ENCODE measurements at places on chromosomes 4 and X. TPM values are rescaled to one million over a fixed set of nuclear protein-coding genes. Genes with fewer than 3 reads are reported as not detected.

Gene SSX2B
- total RNA-seq, result not detected

Gene NDP
- total RNA-seq, result 0.51 TPM

Gene ABCB7
- total RNA-seq, result 16.2 TPM

Gene CORIN
- total RNA-seq, result 0.48 TPM

Gene CXXC4
- total RNA-seq, result 0.14 TPM

Gene NFXL1
- total RNA-seq, result 9.9 TPM

Gene SPATA18
- total RNA-seq, result 5.3 TPM

Gene CLNK
- 0.19 TPM for total RNA-seq

Gene IBSP
- total RNA-seq, result not detected

Gene ESX1
- not detected for total RNA-seq

- no peak for DNase-seq
These were observed 10.8 kb upstream of the TMPRSS11B start for GRCh38 chr4:68256284-68256683.

- no peak for DNase-seq
These were observed 24.6 kb downstream of the NYX start for GRCh38 chrX:41471786-41472185.

DNA sequence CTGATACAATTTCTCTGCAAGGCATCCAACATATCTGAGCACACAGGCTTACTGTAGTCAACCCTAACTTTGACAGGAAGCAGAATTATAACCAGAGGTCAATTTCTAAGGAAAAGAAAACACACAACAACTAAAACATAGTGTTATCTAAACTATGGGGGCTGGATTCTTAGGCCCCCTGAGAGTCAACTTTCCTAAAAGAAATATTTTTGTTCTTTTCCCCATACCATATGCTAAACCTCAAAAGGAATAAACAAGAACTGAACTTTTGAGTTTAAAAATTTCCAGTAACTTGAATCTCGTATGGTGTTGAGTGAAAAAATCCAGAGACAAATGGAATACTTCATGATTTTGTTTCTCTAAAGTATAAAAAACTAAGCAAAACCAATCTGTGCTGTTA, 42.9 kb downstream of the ATXN3L start:
- no peak for DNase-seq

- DNase-seq, result no peak
These were observed 104.0 kb downstream of the UNC5C start for GRCh38 chr4:95444812-95445211.

DNA sequence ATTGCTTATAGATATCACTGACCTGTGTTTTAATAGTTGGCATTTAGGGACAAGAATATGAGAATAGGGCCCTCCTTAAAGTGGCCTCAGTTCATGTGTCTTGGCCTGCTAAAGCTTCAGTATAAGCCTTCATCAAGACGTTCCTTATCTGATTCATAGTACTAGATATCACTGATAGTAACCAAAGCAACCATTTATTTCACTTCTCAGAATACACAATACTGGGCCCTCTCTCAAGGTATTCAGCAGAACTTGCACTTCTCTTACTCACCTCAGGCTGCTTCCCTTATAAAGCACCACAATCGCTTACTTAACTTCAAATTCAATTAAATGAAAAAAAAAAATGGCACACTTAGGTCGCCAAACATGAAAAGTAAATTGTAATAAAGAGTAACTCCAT, 259.4 kb upstream of the PCDH7 start:
- no peak for DNase-seq

- no peak for DNase-seq
These were observed 21.7 kb downstream of the GNPDA2 start for GRCh38 chr4:44704673-44705072.

DNA sequence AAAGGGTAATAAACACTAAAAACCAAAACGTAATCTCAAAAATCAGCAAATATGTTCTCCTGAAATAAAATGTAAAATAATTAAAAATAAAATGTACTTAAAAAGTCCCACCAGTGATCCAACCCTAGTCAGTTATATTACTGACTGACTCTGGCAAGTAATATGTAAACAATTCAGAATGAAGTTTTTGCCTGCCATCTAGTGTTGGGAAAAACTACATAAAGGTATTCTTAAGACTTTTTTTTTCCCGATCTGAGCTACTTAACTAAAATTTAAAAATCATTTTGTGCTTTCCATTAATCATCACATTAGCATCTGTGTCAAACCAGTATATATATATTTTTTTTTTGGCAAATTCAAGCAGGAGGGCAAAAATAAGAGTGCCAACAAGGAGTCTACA, 24.0 kb downstream of the RCHY1 start:
- DNase-seq, result no peak

GRCh38 chr4:76982638-76983584, 33.4 kb downstream of the SEPTIN11 start:
- no peak for DNase-seq

- DNase-seq, result no peak
These were observed 186.4 kb upstream of the NDST3 start for GRCh38 chr4:117847849-117848248.

DNA sequence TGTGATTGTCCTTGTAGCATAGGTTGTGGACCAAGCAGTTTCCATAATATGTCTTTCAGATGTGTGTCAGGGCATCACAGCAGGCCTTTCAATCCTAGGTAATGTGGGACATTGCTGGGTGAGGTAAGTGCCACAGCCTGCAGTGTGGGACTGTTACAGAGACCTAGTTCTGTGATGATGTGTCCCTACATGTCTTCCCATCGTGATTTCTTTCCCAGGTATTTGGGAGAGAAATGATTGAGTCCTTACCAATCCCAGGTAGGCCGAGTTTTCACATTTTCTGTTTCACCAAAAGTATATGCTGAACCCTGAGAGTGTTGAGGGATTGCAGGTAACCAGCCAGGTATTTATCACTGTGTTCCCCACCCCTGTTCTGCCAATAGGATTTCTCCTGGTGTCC, 10.6 kb upstream of the ATXN3L start:
- no peak for DNase-seq

- no peak for DNase-seq
These were observed 129.6 kb downstream of the ZNF330 start for GRCh38 chr4:141350122-141350905.

GRCh38 chr4:16034010-16034748, 49.6 kb downstream of the PROM1 start:
- no peak for DNase-seq

DNA sequence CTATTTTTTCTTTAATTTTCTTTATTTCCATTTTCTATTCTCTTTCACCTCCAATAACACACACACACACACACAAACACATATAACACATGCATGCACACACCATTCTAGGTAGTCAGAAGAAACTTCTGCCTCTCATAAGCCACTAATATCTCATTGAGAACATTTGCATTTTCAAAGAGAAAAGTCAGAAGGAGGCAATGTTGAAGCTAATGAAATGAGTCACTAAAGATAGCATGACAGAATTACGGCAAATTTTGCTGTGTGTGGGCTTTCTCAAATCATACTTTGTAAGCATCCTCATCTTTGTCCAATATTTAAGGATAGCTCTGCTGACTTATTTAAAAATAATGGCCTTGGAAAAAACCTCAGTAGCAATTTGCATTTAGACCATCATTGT, 291.3 kb downstream of the GUCY2F start:
- no peak for DNase-seq

- DNase-seq, result no peak
These were observed 82.7 kb downstream of the MXRA5 start for GRCh38 chrX:3263681-3264126.

DNA sequence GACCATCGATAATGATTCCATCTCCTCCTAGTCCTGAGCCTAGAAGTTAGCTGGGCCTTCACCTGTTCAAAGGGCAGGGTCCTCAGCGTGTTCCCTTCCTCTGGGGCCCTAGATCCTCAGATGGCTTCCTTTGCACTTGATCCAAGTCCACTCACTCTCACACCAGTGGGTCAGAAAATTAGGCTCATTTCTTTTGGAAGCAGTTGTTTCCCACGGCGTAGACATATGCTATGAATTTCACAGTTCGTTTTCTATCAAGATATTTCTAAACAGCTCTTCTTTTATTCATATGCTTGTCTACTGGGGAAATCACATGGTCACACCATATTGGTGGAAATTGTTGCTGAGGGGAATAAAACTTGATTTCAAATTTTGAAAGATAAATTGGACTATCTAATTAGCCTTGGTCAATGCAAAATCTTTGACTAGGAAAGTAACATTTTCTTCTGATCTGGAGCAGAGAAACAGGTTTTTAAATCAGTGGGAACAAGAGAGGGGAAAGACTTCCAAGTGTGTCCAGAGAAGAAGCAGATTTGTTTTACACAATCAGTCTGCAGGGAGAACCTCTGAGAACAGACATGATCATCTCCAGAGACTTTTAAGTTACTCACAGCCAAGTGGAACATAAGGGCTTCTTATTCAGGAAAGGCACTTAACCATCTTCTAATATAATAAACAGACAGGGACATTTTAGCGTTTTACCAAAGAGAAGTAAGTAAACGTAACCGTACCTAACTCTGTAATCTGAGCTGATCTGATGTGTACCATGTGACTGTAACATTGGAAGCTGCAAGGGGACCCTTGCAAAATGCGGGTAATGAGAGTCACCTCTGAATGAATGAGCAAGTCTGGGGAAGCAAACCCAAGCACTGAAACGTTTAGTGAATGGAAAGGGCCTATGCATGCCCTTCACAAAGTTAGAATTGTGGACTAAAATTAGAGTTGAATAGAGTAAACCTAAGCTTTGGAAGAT, 455.7 kb upstream of the FAT1 start:
- no peak for DNase-seq

- DNase-seq, result no peak
These were observed 10.6 kb downstream of the TSPAN6 start for GRCh38 chrX:100625985-100626491.

DNA sequence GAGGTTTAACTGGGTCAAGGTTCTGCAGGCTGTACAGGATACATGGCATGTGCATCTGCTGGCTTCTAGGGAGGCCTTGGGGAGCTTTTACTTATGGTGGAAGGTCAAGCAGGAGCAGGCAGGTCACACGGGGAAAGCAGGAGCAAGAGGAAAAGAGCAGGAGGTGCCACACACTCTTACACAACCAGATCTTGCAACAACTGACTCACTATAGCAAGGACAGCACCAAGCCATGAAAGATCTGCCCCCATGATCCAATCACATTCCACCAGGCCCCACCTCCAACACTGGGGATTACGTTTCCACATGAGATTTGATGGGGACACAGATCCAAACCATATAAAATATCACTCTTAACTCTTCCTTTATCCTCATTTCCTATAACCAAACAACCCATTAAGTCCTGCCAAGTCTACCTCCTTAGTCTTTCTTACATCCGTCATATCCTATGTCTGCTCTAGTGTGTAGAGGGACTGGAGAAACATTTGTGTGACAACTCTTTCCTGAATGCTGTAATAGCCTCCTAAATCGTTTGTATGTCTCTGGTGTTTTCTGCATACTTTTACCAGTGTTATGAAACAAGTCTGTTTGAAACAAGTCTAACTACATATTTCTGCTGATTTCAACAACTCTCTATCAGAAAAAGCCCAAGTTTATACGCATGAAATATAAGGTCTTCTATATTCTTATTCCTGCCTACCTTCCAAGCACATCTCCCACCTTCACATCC, 8.3 kb upstream of the RAP2C start:
- no peak for DNase-seq

DNA sequence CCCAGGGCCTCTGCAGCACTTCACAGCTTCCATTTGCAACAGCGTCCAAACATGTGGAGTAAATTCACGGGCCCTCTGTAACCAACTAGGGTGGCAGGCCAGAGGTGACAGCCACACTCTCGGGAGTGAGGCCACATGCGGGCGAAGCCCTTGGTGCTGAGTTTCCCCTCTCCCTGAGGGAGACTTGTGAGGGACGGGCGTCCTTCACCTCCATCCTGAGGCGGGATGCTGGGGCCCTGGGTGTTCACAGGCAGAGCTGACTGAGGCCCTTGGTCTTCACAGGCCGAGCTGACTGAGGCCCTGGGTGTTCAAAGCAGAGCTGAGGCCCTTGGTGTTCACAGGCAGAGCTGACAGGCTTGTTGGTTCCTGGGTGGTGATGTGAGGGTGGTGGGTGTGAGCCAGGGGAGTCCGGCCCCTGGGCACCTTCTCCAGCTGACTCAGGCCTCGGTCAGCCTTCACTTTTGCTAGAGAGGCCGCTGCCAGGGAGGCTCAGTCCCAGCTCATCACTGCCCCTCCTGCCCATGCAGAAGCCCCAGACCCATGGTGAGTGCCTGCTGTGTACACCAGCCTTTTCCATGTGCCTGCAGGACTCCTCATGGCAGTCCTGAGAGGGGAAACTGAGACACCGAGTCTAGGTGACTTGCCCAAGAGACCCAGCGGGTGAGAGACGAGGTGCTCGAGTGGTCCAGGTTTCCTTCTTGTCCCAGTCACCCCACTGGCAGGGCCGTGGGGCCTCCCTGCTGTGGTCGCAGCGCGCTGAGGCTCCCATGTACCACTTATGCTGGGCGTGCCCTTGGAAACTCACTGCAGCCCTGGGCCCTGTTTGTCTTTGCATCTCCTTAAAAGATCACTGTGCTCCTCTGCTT, 8.5 kb downstream of the WFS1 start:
- no peak for DNase-seq

GRCh38 chr4:115187136-115187535, 73.7 kb upstream of the NDST4 start:
- DNase-seq, result no peak

GRCh38 chrX:46791927-46792809, 33.2 kb upstream of the SLC9A7 start:
- DNase-seq, result no peak

DNA sequence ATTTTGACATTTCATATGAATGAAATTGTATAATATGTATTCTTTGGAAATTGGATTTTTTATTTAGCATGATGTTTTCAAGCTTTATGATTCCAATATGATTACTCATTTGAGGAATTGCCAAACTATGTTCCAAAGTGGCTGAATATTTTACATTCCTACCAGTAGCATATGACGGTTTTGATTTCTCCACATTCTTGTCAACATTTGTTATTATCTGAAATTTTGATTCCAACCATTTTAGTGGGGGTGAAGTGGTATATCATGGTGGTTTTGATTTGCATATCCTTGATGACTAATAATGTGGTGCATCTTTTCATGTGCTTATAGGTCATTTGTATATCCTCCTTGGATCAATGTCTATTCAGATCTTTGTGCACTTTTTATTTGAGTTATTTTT, 2.6 kb upstream of the BEX1 start:
- DNase-seq, result no peak

DNA sequence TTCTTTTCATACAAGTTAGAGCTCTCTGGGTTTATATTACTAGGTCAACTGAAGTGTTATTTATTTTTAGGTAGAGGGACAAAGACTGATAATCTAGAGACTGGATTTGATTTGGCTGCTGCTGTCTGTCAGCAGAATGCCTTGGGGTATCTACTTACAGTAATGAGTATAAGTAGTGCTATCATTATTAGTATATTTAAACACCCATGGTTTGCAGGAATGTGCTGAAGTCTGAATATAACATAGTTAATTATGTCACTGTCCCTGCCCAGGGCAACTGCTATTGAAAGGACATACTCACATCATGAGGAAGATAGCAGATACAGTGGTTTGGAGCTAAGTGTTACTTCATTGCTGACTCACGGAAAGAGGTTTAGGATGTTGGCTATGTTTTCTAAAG, 76.2 kb downstream of the PRRG1 start:
- no peak for DNase-seq

GRCh38 chr4:168524006-168524405, 27.2 kb downstream of the PALLD start:
- no peak for DNase-seq

- DNase-seq, result no peak
These were observed 19.9 kb downstream of the COPS4 start for GRCh38 chr4:83054928-83055327.

GRCh38 chrX:35562395-35562794, 235.7 kb upstream of the MAGEB16 start:
- DNase-seq, result no peak

All from posterior vena cava (tissue), 2 donors.